ENCODE measurements at places on chromosomes 11 and 22.

GRCh38 chr22:38313384-38313955, 3.8 kb downstream of the CSNK1E start:
- DNase-seq = no peak

- no peak for DNase-seq
Observed at GRCh38 chr11:9880657-9881056, 216.8 kb downstream of the SWAP70 start.

DNA sequence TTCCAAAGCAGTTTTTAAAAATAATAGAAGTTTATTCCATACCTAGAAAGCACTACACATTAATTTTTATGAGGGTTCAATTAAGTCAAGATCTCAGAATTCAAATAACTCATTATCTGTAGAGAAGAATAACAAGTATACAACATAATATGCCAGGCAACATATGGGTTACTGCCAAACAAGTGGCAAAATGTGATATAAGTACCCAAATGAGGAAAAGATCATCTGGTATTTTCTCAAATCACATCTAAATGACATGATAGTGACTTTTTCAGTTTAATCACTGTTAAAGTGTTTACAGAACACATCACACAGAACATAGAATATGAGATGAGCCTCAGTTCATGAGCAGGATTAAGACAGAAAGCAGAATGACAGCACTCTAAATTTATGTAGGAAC, 123.3 kb downstream of the FCHSD2 start:
- DNase-seq = no peak

DNA sequence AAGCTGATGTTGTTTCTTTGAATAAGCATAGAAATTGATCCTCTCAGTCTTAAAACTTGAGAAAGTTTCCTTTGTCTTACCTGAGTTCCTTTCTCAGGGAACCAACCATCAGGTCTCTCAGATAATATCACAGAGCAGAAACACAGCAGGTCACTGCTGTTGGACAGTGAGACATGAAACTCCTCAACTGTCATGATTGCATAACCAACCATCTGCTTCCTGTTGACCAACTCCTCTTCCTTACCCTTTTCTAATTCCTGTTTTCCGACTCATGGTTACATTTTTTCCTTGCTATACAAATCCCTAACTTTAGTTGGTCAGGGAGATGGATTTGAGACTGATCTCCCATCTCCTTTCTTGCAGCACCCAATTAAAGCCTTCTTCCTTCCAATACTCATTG, 845.3 kb downstream of the FAM181B start:
- peak; percentile 72 for DNase-seq

DNA sequence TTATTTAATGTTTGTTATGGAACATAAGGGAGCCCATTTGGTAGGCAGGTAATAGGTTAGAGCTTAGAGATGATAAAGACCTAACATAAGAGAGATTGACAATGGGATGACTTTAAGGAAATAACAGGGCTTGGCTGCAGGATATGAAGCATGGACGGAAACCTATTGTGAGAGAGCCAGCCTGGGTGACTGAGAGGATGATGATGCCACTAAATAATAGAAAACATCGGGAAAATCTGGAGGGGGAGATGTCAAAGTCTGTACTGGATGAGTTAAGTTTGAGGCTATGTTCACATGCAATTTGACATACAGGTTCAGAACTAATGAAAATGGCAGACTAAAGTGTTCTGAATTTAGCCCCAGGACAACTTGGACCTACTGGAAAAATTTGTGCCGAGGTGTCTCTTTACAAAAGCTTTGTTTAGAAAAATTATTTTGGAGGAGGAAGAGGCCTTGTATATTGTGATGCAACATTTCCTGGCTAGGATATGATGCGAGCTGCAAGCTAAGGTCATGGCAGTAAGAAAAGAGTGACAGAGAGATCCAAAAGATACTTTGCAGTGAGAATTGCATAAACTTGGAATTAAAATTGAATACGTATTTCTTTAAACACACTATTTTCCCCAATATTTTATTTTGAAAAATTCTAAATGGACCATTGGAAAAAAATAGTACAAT, 339.3 kb upstream of the PLET1 start:
- no peak for DNase-seq

- DNase-seq = no peak
Observed at GRCh38 chr11:75264356-75264755, 23.8 kb downstream of the TPBGL start.

DNA sequence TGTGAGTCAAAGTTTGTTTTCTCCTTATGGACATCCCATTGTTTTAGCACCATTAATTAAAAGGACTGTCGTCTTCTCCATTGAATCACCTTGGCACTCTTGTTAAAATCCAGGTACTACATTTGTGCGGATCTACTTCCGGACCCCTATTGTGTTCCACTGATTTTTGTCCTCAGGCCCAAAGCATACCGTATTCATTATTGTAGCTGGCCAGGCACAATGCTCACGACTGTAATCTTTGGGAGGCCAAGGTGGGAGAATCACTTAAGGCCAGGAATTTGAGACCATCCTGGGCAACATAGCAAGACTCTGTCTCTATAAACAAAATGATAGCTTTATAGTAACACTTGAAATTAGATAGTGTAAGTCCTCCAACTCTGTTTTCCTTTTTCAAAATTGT, 8.9 kb upstream of the GNB1L start:
- no peak for DNase-seq

DNA sequence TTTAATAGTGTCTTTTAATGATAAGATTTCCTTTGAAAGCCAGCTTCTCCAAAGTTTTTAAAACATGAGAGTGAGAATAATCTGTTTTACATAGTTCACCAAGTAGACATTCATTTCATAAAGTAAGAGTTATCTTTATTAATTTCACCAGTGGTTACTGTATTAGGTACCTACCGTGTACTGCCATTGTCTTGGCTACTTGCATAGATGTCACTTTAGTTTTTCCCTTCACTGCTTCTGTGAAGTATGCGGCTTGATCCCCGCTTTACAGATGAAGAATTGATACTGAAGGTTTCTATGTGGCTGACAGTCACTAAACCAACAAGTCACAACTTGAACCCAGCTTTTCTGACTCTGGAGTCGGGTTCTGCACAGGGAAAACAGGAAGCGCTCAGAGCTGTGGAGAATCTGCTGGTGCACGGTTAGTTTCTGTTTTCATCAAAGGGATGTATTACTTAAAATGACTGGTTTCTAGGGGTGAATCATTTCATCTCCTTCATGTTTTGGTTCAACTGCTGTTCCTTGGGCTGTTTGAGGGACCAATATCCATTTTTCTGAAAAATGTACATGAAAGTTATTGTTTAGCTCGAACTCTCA, 39.3 kb upstream of the MYO18B start:
- peak; percentile 1 for DNase-seq

- no peak for DNase-seq
Observed at GRCh38 chr11:131549099-131549498, 178.7 kb downstream of the NTM start.

Data from KBM-7 (cell line).